ENCODE measurements at places on chromosomes 12 and 14.
A peak's percentile ranks its signal among the peaks of the same experiment; 100 is the strongest.

GRCh38 chr14:33717866-33718265, 233.0 kb downstream of the EGLN3 start:
- no peak for DNase-seq

DNA sequence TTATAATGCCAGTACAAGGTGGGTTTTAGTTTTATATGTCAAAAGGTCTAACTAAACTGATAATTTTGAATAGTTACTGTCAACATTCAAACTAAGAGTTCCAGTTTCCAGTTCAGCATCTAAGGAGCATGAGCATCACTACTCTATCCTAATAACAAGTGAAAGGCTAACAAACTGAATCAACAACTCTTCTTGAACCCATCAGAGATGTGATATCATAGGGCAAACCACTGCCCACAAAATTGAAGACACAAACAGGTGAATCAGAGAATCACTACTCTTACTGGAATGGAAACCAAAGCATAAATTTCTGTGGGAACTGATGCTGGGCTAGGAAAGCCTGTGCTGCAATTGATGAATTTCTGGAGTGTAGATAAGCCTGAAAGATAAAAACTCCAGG, 140.7 kb upstream of the GRIP1 start:
- no peak for DNase-seq

DNA sequence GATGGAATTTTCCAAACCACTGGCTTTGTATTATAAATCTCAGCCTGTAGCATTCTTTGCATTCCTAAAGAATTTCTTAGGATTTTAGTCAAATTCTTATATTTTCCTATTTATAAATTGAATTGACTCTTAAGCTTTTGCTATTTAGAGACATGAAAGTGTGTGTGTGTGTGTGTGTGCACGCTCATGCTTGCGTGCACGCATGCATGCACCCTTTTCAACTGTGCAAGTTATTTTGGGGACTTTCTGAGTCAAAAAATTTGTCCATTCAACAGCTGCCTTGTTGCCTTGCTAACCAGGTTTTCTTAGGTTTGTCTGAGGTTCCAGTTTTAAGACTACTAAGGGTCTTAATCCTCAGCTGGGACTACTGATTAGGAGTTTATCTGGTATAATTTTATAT, 42.6 kb downstream of the GPATCH2L start:
- no peak for DNase-seq

GRCh38 chr14:38255673-38256532, at the start of gene CLEC14A:
Gene CLEC14A (minus strand): TSS chr14:38256093. CDS start chr14:38256022, 71 bp downstream.
- no peak for DNase-seq

DNA sequence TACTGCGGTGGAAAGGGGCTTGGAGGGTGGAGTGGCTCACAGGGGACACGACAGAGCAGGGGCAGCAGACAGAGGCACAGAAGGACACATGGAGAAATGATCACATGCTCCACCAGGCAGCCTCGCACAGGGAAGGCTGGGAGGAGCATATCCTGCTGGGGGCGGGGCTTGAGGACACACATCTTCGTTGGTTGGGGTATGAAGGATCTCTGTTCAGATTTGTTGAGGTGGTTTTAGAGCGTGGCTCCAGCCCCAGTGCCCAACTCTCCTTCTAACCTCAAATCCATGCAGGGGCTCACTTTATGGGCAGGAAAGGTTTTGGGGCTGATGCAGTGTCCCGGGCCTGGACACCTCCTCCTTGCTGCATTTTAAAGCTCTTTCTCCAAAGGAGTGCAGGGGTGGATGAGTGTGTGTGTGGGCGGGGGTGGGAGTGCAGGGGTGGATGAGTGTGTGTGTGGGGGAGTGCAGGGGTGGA, 733 bp upstream of the P3H3 start:
- no peak for DNase-seq

DNA sequence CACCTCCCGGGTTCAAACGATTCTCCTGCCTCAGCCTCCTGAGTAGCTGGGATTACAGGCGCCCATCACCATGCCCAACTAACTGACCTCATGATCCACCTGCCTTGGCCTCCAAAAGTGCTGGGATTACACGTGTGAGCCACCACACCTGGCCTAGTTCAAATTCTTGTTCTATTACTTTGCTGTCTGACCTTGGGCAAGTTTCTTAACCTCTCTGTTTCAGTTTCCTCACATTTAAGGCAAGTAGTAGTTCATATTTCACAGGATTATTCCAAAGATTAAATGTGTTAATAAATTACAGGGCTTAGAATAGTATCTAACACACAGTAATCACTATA, 10.9 kb downstream of the RXYLT1 start:
- no peak for DNase-seq

- DNase-seq = no peak
These were observed 9.9 kb upstream of the LRP10 start for GRCh38 chr14:22861651-22862050.

GRCh38 chr12:93302331-93303229, 75.1 kb upstream of the NUDT4 start:
- DNase-seq = no peak

GRCh38 chr14:98514016-98514415, 758.0 kb downstream of the BCL11B start:
- no peak for DNase-seq

GRCh38 chr12:46412857-46413256, 40.3 kb upstream of the SLC38A2 start:
- DNase-seq = no peak

DNA sequence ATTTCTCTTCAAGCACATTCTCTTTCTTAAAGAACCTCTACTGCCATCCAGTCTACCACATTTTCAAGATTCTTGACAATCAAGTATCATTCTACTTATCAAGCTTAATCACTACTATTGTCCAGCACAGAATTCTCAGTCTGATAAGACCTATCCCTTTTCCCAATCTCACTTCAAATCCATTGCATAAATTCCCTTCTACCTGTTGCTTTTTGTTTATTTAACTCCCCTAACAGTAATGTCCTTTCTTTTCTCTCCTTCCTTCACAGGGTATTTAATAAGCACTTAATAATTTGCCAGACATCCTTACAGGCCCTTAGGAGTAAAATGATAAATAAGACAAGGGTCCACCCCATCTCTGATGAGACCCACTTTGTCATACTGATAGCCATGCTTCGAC, 41.7 kb downstream of the ZFC3H1 start:
- no peak for DNase-seq

GRCh38 chr12:4421590-4422031, 24.0 kb downstream of the FGF6 start:
- DNase-seq = no peak

- DNase-seq = no peak
These were observed 51.3 kb upstream of the DICER1 start for GRCh38 chr14:95208598-95208997.

- no peak for DNase-seq
These were observed 66.1 kb upstream of the SLCO1C1 start for GRCh38 chr12:20628999-20629398.

DNA sequence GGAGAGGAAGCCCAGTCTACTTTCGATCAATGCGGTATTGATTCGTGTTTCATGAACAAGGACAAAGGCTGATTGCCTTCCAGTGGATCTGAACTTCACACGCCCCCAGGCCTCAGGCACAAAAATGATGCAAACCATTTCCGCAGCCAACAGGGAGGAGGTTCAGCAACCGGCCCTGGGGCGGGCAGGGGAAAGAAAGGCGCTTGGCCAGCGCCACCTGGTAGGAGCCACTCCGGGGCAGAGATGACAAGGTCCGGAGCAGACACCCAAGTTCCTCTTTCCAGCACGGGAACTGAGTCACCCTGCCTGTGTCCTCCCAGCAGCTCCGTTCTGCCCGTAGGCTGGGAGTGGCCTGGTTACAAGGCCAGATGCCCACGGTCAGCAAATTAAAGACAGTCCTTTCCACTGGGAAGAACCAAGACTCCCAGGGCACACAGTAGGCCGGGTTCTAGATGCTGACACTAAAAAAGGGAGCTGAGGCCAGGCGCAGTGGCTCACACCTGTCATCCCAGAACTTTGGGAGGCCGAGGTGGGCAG, 136.3 kb downstream of the SCARB1 start:
- no peak for DNase-seq

DNA sequence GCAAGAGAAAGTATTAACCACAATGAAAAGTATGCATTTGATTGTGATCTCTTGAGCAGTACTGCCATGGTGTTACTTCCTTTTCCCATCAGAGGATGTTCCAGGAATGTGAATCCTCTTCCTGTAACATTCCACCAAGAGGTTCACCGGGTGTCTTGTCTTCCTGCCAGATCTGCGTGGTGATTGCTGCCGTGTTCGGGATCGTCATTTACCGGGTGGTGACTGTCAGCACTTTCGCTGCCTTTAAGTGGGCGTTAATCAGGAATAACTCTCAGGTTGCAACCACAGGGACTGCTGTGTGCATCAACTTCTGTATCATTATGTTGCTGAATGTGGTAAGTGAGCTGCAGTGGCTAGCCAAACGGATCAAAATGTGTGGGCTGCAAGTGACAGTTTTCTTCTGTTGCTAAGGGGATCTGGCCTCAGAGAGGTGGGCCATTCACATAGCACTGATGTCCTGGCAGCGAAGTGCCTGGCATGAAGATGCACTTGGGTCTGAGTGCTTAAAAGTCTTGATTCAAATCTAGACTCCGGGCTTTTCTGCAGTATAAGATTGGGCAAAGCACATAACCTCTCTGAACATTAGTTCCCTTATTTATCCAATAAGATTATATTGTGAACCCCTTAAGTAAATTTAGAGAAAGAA, 123.4 kb downstream of the SLC5A8 start:
- no peak for DNase-seq

- DNase-seq = no peak
These were observed 226.3 kb upstream of the NOS1 start for GRCh38 chr12:117587631-117588287.

DNA sequence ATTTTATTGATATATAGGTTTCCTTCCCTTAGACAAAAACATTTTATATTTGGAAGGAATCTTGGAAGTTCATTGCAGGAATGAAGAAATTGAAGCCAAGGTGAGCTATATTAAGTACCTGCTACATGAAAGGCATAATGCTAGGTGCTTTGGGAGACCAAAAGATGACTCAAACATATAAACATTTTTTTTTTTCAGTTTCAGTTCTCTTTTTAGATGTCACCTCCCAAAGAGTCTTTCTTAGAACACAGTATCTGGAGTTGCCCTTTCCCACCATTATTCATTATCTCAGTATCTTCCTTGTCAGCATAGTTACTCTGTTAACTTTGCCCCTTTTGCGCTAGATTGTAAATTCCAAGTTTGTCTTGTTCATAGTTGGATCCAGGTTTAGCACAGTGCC, 1.1 kb downstream of the LIN52 start:
- no peak for DNase-seq

GRCh38 chr12:51085757-51086156, 2.4 kb upstream of the CSRNP2 start:
- no peak for DNase-seq

DNA sequence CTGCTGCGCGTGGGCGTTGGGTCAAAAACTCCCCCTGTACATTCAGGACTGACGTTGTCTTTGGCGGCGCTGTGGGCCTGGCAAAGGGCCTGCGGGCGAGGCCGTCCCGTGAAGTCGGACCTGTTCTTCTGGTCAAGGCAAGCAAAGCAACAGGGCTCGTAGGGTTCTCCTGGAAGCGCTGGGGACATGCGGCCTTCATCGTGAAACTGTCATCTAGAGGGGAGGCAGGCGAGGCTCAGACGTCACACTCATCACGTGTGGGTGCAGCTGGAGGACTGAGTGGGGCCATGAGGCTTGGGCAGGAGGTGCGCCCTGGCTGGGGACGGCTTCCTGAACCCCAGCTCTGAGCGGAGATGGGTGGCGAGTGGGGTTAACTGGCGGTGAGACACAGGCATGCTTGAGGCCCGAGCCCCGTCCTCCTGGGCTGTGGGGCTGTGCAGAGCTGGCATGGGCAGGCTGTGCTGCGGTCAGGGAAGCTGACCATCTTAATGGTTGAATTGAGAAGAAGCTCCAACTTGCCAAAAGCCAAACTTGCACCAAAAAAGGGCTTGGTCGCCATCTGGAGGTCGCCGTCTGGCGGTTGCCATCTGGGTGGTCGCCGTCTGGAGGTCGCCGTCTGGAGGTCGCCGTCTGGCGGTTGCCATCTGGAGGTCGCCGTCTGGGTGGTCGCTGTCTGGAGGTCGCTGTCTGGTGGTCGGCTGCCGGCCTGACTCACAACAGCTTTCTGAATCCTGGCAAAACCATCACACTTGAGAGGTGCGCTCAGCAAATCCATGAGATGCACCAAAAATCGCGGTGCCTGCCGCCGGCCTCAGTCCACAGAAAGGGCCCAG, 66.2 kb downstream of the NOC4L start:
- no peak for DNase-seq

DNA sequence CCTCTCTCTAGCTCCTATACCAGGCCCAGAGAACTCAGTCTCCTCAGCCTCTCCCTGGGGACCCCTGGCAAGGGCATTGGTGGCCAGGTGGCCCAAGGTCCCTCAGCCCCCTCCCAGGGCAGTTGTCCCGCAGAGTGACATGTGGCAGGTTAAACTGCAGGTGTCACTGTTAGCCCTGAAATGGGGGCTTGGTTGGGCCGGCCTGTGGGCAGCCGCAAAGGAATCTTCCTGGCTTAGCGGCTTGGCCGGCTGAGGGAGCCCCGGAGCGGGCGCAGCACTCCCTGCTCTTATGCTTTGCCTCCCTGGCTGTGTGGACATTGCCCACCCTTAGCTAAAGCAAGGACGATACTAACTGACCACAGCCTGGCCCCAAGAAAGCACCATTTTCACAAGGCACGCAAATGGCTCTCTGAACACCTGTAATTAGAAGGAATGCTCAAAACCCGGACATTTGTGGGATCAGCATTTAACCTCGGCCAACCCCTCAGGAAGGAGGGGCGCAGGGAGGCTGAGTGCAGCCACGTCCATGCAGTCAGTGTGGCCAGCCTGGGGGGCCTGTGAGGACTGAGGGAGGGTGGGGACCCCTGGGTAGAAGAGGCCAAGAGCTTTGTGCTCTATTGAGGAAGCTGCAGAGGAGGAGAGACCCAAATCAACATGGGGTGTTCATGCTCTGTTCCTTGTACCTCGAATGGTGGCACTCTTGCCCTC, 82.2 kb downstream of the PAPOLA start:
- DNase-seq = peak; percentile 79

GRCh38 chr12:104796475-104796862, 161.6 kb downstream of the SLC41A2 start:
- no peak for DNase-seq

- DNase-seq = no peak
These were observed 99.9 kb downstream of the PHETA1 start for GRCh38 chr12:111268738-111269572.

DNA sequence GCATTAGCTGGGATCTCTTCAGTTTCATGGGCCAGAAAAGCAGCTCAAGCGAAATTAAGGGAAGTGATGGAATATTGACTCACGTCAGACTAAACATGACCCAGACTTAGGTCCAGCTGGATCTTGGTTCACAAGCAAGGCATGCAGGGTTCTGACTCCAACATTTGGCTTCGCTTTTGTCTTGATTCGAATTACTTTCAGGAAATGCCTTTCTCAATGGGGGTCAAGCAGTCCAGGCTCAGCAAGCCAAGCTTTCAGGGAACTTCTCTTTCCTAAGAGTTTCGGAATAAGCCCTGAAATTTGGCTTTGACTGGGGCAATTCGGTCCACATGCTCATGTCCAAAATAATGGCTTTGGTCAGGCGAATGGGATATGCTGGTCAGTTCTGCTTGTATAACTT, 678.7 kb upstream of the TMEM132C start:
- DNase-seq = no peak

GRCh38 chr12:51813931-51814310, 34.6 kb downstream of the FIGNL2 start:
- no peak for DNase-seq

Measured in type B pancreatic cell (in vitro differentiated cells).